ENCODE measurements at places on chromosomes 6 and 20.

GRCh38 chr6:137794516-137795201, 72.4 kb upstream of the TNFAIP3 start:
- DNase-seq = no peak

DNA sequence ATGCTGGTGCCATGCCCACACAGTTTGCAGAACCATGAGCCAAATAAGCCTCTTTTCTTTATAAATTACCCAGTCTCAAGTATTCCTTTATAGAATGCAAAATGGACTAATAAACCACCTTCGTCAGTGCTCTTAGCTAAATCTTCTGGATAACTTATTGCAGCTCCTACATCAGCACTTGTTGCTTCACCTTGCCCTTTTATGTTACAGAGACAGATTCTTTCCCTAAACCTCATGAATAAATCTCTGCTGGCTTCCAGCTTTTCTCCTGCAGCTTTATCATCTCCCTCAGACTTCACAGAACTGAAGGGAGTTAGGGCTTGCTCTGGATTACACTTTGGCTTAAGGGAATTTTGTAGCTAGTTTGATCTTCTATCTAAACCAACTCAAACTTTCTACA, 22.6 kb downstream of the NUP153 start:
- no peak for DNase-seq

DNA sequence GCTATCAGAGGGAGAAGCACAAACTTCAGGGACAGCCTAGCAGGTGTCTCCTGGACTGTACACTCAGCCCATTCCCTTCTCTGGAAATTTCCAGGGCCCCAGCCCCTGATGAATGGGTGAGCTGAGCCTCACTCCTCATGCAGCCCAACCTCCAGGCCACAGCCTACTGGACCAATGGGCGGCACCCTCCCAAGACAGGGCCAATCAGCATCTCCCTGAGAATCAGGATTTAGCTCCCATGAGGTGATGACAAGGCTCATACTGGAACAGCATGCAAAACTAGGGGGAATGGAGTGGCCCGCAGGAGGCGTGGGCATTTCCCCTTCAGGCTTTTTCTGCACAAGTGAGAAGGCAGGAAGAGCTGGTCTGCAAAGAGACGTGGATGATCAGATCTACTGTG, 29.0 kb downstream of the NFATC2 start:
- DNase-seq = no peak

- DNase-seq = no peak
These were observed 375.7 kb downstream of the TENT5A start for GRCh38 chr6:81376745-81377144.

DNA sequence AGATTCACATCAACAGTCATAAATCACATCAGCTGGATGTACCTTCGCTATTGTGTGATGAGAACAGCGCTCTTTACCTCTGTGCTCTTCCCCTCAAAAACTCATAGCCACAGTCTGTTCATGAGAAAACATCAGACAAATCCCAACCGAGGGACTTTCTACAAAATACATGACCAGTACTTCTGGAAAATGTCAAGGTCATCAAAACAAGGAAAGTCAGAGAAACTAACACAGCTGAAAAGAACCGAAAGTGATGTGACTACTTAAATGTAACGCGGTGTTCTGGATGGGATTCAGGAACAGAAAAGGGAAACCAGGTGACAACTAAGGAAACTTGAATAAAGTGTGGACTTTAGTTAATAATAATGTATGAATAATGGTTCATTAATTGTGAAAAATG, 112.0 kb upstream of the CBLN4 start:
- no peak for DNase-seq

- no peak for DNase-seq
These were observed 107.8 kb upstream of the RNF217 start for GRCh38 chr6:124854338-124854922.

DNA sequence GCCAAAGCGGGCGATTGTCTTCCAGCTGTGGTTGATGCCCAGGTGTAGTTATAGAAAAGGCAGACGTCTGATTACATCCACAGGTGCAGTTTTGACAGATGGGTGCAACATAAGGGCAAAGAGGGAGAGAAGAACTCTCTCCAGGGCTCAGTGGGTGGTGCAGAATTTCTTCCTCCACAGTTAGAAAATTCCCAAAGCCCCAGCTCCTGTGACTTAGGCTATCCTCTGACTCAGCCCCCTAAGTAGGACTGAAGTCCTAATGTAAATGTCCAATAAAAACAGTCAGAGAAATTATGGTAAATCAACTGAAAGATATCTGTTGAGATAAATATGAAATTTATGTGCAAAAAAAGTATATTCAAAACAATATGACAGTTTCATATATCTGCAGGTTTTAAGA, 31.4 kb downstream of the LYRM4 start:
- no peak for DNase-seq

- peak; percentile 8 for DNase-seq
These were observed 29.2 kb downstream of the C6orf58 start for GRCh38 chr6:127606131-127606562.

All from left lung (tissue), 14 donors.